Progenitor cell of endocrine pancreas (in vitro differentiated cells): ENCODE measurements at places on chromosomes 3 and 15.

- peaks cover 10% of the 10 kb centered on the region for H3K27me3 ChIP-seq
- DNase-seq, result peak; percentile 64
- H3K4me1 ChIP-seq, result peaks cover 21% of the 10 kb centered on the region
- H3K4me3 ChIP-seq, result peak within 1 kb of the TSS; percentile 78
- peak within 1 kb of the TSS; percentile 86 for H3K27ac ChIP-seq
Observed at GRCh38 chr3:124887177-124887931, at the start of gene ITGB5. Gene ITGB5, minus strand, starts transcription at chr3:124887365. Its CDS starts 365 bp downstream, at chr3:124887000.

- no peak overlapping the region for H3K27ac ChIP-seq
- no peaks in the 10 kb centered on the region for H3K27me3 ChIP-seq
- no peak overlapping the region for H3K4me3 ChIP-seq
- DNase-seq, result no peak
- H3K4me1 ChIP-seq, result no peaks in the 10 kb centered on the region
- no peaks in the 10 kb centered on the region for H3K36me3 ChIP-seq
Observed at GRCh38 chr3:178705925-178706324, 169.7 kb downstream of the KCNMB2 start.

- H3K4me1 ChIP-seq, result no peaks in the 10 kb centered on the region
- DNase-seq, result no peak
- H3K36me3 ChIP-seq, result no peaks in the 10 kb centered on the region
- no peak overlapping the region for H3K4me3 ChIP-seq
Observed at GRCh38 chr3:28935146-28935545, 345.7 kb upstream of the RBMS3 start.

DNA sequence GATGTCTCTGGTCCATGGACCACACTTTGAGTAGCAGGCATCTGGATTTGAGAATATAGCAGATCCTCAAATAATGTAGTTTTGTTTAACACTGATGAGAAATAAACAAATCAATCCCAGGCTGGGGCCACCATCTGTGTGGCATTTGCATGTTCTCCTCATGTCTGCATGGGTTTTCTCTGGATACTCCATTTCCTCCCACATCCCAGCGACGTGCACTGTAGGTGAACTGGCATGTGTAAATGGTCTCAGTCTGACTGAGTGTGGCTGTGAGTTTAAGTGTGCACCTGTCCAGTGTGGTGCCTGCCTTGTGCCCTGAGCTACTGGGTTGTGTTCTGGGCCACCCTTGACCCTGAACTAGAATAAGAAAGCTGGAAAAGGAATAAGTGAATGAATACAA lies 66.3 kb upstream of the NANOGP8 start:
- no peaks in the 10 kb centered on the region for H3K36me3 ChIP-seq
- DNase-seq, result no peak
- no peak overlapping the region for H3K4me3 ChIP-seq
- no peaks in the 10 kb centered on the region for H3K27me3 ChIP-seq
- no peak overlapping the region for H3K27ac ChIP-seq

DNA sequence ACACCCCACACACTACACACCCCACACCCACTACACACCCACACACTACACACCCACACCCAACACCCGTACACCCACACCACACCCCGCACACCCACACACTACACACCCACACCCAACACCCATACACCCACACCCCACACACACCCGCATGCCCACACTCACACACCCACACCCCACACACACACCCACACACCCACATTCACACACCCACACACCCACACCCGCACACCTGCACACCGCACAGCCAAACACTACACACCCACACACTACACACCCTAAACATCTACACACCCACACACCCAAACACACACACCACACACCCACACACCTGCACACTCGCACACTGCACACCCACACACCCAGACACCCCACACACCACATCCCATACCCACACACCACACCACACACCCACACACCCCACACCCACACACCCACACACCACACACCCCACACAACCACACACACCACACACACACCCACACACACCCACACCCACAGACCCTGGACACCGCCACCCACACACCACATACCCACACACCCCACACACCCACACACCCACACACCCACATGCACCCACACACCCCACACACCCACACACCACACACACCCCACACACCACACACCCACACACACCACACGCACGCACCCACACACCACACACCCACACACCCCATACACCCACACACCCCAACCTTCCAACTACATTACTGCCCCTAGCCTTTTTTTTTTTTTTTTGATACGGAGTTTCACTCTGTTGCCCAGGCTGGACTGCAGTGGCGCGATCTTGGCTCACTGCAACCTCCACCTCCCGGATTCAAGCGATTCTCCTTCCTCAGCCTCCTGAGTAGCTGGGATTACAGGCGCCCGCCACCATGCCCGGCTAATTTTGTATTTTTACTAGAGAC lies 16.9 kb downstream of the CEP19 start:
- H3K4me3 ChIP-seq, result no peak overlapping the region
- H3K36me3 ChIP-seq, result no peaks in the 10 kb centered on the region
- H3K27ac ChIP-seq, result no peak overlapping the region
- peaks cover 6% of the 10 kb centered on the region for H3K27me3 ChIP-seq

GRCh38 chr15:20352241-20353200 lies 189.1 kb downstream of the GOLGA6L6 start:
- H3K27ac ChIP-seq, result no peak overlapping the region
- H3K4me3 ChIP-seq, result no peak overlapping the region
- H3K27me3 ChIP-seq, result no peaks in the 10 kb centered on the region
- DNase-seq, result no peak
- no peaks in the 10 kb centered on the region for H3K4me1 ChIP-seq
- H3K36me3 ChIP-seq, result peaks cover 19% of the 10 kb centered on the region

GRCh38 chr3:15903759-15904720 lies 106.3 kb upstream of the ANKRD28 start:
- no peaks in the 10 kb centered on the region for H3K4me1 ChIP-seq
- H3K27ac ChIP-seq, result no peak overlapping the region
